Fibroblast of skin of right biceps (primary cell): ENCODE measurements at places on chromosomes 6 and 20.

- no peak for DNase-seq
These were observed 145.1 kb upstream of the FKBP1C start for GRCh38 chr6:63066055-63066704.

- peak; percentile 10 for DNase-seq
These were observed 60.1 kb downstream of the SEL1L2 start for GRCh38 chr20:13930281-13930680.

- peak; percentile 35 for DNase-seq
These were observed 13.5 kb upstream of the MOXD1 start for GRCh38 chr6:132414761-132415160.

DNA sequence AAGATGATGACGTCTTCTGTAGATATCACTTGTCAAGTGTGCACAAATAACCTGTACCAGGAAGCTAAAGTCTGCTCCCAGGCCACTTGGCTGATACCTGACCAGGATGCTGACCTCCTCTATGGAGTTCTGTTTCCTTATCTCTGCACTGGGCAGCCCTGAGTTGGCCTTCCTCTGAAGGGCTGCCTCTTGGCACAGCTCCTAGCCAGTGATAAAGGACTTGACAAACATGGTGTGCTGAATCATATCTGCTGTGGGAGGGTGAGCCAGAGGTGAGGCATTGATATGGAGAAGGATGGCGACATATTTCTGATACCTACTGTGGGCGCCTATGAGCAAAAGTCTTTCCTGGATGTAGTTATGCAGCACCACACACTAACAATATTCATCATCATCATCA is 32.8 kb upstream of the FOXA2 start:
- no peak for DNase-seq

GRCh38 chr6:57315111-57315510 is 2.3 kb upstream of the PRIM2 start:
- DNase-seq: peak; percentile 47

GRCh38 chr20:54290636-54291035 is 82.7 kb downstream of the PFDN4 start:
- DNase-seq: no peak

- DNase-seq: no peak
These were observed 36.4 kb upstream of the SLC35F1 start for GRCh38 chr6:117870486-117871242.

DNA sequence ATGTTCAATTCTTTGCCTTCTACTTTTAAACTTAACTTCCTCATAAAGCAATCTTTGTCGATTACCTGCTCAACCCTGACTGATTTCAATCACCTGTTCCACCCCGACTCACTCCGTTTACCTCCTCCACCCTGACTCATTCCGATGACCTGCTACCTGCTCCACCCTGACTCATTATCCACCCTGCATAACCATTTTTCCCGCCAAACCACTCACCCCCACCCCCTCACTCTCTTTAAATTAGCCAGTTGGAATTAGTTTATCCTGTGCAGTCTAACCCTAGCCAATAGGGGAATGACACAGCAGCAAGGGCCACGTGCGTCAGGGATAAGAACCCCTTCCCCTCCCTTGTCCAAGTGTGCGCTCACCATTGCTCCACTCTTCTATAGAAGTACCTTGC is 56.7 kb upstream of the MRAP2 start:
- DNase-seq: no peak

- no peak for DNase-seq
These were observed 166.7 kb upstream of the THEMIS start for GRCh38 chr6:128067446-128068118.

DNA sequence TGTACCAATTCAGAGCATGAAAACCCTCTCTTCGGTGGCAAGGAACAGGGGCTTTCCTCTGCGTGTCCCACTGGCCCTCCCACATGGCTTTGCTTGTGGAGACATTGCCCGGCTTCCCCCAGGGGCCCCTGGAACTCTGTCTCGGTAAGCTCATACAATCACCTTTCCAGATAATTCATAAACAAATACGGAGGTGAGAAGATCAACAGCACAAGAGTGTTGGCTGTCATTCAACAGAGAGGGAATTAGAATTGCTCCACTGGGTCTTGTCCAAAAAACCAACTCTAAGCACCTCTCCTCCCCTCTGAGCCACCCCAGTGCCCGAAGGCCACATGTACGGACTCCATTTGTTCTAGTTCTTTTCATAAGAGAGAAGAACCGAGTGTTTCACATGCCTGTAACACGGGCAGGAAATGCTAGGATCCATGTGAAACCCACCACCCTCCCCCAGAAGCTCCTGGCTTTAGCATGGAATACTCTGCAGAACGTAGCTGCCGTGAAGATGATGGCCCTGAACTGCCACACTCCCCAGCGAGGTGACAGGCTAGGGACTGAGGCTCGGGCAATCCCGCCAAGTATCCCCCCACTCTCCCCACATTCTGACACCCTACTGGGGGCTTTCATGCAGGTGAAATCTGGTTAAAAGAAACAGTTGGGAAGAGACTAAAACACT is 24.6 kb upstream of the FOXC1 start:
- no peak for DNase-seq

DNA sequence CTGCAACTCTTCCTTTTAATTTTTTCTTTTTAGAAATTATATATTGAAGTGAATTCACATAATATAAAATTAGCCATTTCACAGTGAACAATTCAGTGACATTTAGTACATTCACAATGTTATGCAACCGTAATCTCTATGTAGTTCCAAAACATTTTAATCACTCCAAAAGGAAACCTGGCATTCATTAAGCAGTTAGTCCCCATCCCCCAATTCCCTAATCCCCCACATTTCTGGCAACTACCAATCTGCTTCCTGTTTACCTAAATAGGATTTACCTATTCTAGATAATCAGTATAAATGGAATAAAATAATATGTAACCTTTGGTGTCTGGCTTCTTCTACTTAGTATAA is 8.5 kb upstream of the DDX27 start:
- no peak for DNase-seq

- DNase-seq: no peak
These were observed 69.8 kb downstream of the CD83 start for GRCh38 chr6:14187406-14187805.

- no peak for DNase-seq
These were observed 29.1 kb upstream of the STX16 start for GRCh38 chr20:58621906-58622548.
